ENCODE measurements at places on chromosomes 12 and 14.

- no peak for DNase-seq
These were observed 80.8 kb downstream of the ZNF664 start for GRCh38 chr12:124053851-124054250.

DNA sequence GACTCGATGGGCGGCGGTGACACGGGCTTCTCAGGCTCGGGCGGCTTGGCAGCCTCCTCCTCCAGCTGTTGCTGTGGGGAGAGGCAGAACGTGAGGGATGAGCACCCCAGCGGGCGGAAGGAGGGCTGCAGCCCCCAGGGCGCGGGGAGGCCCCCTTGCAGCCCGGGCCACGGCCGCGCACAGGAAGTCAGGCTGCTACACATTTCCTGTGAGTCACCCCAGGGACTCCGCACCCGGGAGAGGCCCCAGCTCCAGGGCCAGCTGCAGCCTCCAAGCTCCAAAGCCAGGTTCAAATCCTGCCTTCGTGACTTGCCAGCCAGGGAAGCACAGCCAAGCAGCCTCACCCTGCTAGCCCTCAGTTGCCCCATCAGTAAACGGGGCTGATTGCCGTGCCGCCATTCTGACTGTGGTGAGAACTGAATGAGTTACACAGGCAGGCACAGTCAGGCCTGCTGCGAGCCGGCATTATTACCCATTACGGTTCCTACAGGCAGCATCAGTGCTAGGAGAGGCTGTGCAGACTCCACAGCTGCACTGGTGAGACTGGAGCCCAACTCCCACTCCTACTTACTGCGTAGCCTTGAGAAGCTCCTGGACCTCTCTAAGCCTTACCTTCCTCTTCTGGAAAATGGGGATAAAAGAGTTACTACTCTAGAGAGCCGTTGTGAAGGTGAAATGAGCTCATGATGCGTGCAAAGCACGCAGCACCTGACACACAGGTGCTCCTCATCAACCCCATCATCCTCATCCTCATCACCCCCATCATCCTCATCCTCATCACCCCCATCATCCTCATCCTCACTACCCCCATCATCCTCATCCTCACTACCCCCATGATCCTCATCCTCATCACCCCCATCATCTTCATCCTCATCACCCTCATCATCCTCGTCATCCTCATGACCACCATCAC lies 100.9 kb downstream of the NCOR2 start:
- peak; percentile 86 for DNase-seq

GRCh38 chr12:73677520-73678291 lies 859.9 kb upstream of the ATXN7L3B start:
- no peak for DNase-seq

DNA sequence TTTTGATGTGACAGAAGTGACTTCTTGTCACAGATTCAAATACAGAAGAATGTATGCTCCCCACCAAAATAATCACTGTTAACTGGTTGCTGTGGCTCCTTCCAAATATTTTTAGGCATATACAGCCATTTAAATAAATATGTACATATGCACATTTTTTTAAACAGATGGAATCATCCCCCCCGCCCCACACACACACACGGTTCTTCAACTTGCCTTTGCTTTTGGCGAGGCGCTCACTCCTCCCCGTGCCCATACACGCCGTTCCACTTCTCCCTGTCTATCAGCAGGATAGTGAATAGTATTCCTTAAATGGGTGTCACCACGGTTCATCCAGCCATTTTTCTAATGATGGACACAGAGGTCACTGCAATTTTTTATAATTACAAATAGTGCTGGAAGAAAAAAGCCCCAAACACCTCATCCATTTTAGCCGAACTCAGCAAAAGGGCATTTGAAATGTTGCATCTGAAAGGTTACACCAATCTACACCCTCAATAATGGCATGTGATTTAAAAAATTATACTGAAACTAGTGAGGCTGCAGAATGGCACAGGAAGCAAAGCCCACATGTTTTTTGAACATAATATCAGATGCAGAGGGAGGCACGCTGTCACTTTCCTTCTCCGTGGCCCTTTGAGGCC lies 39.2 kb upstream of the MEG3 start:
- no peak for DNase-seq

- DNase-seq: no peak
These were observed 185.7 kb upstream of the GRIN2B start for GRCh38 chr12:14167005-14167628.

GRCh38 chr14:67490196-67490595 lies 1.7 kb upstream of the TMEM229B start:
- DNase-seq: no peak

DNA sequence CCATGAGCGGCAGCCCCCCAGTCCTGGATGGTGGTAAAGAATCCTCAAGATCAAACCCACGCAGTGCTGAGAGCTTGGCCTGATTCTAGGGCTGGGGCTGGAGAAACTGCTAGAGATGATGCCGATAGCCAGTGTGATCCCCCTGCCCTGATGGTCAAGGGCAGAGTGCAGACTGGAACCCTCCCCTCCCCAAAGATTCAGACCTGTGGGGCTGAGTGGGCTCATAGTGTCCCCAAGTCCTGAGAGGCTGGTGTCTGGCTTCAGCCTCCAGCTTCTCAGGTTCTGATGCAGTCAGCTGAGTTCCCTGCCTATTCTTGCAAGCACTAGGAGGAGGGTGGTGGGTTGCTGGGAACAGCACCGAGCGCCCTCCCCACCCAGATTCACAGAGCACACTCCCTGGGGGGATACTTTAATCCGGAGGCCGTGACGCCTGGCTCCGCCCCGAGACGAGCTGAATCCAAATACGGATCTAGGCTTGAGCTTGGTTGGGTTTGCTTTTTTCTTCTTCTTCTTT lies 11.9 kb downstream of the RHOF start:
- DNase-seq: no peak

GRCh38 chr14:56759633-56760032 lies 50.6 kb downstream of the OTX2 start:
- DNase-seq: no peak

- DNase-seq: peak; percentile 55
These were observed 464.0 kb downstream of the RAD51B start for GRCh38 chr14:68283378-68284123.

DNA sequence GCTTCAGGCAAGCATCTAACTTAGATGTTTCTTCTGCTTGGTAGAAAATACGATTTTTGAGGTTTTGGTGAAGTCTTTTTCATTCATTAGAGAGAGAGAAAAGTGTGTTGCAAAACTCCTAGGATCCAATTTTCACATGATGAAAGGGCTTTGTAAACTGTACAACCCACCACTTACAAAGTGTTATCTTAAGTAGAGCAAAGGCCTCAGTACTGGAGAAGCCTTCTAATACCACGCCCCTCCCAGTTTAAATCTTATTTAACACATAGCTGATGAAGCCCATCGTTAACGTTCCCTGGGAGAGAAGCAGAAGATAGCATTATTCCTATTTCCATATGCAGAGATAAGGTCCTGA lies 869 bp downstream of the APOLD1 start:
- no peak for DNase-seq

- DNase-seq: no peak
These were observed 23.9 kb upstream of the ITGA5 start for GRCh38 chr12:54442961-54443360.

DNA sequence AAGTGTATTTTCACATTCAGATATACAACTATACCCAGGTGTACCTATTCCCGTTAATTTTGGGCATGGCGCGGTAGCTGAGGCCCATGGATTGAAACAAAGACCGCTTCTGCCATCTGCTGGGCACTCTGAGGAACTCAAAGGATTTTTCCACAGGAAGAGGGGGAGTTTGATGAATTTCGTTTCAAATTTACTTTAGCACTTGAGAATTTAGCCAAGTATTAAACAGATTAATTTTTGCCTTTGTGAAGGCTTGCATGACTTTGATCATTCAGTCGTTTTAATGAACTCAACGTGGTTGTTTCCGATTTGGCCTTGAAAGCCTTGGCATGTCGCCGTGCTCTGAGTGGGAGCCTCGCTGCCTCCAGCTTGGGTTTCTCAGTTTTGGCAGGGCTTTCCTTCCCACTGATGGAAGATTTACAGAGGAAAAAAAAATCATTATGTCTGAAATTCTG lies 153.2 kb upstream of the DDHD1 start:
- DNase-seq: no peak

DNA sequence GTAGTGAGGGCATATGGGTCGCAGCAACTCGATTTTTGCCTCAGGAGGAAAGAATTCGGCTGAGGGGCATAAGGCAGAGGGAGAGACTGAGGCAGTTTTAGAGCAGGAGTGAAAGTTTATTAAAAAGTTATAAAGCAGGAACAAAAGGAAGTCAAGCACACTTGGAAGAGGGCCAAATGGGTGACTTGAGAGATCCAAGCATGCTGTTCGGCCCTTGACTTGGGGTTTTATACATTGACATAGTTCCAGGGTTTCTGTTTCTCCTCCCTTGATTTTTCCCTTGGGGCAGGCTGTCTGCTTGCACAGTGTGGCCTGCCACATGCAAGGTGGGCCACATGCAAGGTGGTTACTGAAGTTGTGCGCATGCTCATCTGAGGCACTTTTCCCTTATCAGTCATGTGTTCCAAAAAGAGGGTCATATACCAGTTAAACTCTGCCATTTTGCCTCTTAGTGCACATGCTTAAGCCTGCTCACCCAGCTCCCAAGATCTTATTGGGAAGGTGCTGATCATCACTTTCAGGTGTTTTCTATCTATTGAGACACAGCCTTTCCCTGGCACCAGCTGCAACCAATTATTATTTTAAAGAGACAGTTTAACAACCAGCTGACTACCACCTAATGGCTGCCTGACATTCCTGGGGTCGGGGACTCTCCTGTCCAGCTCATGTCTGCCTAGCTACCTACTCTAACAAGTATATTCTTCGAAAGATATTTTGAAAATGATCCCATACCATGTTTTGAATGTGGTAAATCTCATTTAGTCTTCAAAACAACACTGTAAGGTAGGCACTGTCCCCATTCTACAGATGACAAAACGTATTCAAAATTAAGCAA lies 19.9 kb downstream of the PTGER2 start:
- DNase-seq: no peak

DNA sequence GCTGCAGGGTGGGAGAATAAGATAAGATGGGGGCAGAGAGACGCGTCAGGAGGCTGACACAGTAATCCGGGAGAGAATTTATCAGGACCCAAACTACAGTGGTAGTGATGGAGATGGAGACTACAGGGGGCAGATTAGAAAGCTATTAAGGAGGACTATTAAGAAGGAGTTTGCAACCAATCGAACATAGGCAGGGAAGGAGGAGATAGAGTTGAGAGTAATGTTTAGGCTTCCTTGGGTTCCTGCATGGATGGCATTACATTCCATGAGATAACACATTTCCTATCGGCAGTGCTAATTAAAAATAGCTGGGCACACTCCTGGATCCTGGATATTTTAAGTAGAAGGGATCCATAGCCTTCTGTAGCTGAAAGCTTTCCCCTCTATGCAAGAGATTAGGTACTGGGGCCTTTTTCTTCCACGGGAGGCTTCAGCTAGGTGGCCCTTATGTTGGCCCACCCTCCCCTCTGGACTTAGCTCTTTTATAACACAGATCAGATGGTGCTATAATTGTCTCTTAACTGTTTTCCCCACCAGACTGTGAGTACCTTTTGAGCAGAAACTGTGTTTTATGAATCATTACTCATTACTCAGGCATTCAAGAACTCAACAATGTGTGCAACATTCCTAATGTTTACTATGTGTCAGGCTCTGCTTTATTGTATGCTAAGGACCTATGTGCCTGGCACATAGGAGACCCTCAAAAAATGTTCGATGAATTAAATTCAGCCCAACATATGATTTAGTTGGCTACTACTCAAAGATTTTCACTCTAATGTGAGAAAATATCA lies 113.0 kb downstream of the RMST start:
- no peak for DNase-seq

DNA sequence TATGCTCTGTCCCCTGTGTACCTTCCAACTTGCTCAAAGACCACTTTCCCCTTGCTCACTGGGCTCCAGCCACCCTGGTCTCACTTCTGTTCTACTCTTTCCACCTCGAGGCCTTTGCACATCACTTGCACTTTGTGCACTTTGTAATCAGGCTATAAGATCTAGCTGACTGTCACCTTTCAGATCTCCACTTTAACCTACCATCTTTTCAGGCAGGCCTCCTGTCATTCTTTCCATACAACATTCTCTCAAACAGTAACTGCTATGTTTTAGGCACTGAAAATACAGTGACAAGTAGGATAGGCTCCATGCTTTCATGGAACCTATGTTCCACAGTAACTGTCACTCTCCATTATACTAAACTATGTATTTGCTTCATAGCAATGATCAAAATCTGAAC lies 14.0 kb downstream of the CPM start:
- DNase-seq: no peak

- no peak for DNase-seq
These were observed 6.5 kb upstream of the HCFC2 start for GRCh38 chr12:104057771-104058197.

DNA sequence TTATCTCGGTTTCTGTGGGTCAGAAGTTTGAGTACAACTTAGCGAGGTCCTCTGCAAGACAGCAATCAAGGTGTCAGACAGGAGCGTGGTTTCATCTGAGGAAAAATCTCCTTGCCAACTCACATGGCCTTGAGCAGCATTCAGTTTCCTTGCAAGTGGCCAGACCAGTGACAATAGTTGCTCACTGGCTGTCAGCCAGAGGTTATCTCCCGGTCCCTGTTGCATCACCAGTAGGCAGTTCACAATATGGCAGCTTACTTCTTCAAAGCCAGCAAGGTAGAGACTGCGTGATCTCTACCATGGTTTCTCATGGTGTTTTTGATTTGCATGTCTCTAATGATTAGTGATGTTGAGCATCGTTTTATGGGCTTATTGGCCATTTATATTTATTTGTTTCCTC lies 143.8 kb upstream of the DAAM1 start:
- no peak for DNase-seq

DNA sequence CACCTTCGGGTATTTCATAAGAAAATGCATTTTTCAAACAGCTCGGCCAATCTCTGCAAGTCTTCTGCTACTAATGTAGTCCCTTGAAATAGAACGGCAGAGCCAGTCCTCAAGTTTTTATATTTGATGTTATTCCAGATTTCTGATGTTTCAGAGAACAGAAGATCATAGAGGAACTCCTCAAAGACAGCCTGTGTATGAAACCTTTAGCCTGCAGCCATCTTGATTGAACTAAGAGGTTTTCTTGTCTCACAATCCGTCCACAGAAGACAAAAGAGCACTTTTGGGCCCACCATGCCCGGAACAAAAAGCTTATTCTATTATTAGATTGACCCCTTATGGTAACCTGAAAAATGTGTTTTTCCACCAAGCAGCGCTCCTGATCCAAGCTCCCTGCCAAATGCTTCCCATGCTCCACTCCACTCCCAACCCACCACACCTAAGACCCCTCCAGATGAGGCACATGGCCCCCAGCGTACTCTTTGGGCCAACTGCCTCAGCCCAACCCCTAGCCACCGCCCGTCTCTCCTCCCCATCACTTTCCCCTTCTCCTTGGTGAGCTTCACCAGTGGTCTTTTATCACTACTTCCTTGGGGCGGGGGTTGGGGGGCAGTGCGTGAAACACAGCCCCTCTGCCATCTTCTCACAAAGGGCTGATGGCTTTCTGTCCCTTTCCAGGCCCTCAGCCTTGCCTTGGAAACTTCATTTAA lies 175.8 kb downstream of the CALM1 start:
- DNase-seq: no peak

DNA sequence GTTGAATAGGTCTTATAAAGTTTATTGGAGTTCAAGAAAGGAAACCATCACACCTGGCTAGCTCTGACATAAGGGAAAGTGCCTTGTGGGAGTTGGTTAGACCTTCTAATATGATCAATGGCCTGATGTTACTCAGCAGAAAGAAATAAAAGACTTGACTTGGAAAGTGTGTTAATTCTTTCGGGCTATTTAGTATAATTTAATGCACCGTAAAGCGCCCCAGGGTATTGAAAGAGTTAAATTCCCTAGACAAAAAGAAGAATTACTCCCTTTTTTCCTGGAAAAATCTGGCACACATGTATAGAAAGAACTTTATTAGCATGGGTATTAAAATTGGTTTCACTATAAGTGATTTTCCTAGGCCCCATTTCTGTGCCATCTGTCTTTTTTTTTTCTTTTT lies 1125.7 kb upstream of the FLRT2 start:
- no peak for DNase-seq
